Putamen (tissue), 1 donor: ENCODE measurements at places on chromosomes 6 and 20.

DNA sequence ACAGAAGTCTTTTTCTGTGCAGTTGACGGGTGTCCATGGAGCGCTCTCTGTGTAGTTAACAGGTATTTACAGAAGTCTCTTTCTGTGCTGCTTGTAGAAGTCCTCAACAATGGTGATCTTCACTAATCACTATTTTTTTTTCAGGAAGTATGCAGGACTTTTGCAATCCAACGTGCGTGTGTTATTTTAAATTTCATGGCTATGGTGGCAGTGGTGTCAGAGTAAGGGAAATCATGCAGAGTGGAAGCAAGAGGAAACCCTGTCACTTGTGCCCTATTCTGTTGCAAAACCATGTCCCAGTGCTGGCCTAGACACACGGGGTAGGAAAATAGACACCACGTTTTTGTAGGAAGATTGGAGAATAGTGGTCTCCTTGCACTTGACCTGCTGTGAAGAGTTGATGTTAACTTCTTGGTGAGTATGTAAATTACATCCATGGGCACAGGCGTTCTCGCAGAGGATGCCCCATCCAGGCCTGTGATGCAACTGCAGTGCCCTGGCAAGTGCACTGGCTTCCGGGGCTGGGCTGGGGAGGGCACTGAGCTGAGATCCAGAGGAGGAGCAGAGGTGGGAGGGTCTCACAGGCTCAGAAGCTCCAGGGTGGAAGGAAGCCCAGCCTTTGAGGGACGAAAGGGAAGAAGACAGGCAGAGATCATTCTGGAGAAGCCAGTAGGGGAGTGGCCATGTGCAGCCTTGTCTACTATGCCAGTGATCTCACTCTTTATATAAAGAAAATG lies 146.5 kb downstream of the SYCP2 start:
- DNase-seq, result no peak

DNA sequence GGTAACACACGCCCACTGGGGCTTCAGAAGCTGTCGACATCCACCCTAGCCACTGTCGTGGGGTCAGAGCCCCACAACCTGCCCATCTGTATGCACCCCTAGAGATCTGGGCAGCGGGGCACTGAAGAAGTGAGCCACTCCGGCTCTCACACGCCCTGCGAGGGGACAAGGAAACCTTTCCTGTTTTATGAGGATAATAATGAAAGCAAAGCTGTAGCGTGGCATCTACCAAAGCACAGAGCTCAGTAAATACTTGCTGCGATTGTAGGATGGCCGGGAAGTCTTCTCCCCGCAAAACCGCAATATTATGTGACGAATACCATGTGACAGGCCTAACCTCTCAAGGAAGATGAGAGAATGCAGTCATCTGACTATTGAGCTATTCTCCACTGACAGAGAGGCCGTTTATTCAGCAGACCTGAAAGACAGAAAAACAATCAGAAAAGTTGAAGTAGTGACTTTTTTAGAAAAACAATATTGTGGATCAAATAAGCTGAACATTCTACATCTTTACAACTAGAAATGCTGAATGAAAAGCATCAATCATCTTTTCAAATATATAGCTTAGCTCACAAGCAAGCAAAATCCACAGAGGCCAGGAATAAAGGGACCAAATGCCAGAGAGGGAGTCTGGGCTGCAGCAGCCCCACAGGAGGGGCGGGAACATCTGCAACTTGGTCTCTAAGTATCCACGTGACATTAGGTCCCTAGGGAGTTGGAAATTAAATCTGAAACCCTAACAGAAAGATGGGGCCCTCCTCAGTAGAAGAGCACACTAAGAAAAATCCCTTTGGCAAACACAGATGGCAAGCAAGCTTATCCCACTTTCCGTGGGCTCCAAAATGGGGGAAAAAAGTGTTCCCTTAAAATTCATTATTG lies 207.8 kb downstream of the TTLL2 start:
- no peak for DNase-seq

DNA sequence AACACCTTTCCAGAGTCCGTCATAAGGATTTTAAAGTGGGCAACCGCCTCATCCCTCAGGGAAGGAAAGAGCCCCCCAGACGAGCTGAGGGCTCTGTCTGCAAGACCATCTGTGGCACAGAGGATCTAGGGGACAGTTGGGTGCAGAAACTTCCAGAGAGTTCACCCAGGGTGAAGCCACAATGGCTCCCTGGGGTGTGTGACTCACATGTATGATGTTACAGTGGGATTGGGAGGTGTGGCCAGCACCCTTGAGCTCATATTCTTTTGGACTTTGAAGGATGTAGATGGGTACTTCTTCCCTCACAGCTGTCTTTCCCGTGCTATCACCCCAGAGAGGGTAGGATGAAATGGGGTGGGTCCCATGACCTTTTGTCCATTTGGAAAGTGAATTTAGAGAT lies 95.5 kb downstream of the NCR2 start:
- no peak for DNase-seq

DNA sequence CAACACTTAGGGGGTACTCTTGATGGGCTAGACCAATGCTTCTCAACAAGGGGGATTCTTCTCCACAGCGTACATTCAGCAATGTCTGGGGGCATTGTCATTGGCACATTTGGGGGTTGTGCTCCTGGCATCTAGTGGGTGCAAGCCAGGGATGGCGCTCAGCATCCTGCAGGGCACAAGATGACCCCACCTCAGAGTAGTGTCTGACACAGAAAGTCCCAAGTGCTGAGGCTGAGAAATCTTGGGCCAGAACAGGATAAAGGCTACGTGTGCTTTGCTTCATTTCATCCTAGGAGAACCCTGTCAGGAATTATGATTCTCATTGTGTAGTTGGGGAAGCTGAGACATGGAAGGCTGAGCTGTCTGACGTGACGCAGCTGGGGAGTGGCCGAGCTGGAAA lies 298.6 kb downstream of the CDH26 start:
- no peak for DNase-seq

- DNase-seq, result no peak
Observed at GRCh38 chr6:161792851-161793493, 519.1 kb upstream of the AGPAT4 start.

- no peak for DNase-seq
Observed at GRCh38 chr20:48404598-48404997, 423.2 kb downstream of the PREX1 start.

GRCh38 chr6:52513896-52514295 lies 63.0 kb downstream of the TRAM2 start:
- no peak for DNase-seq

DNA sequence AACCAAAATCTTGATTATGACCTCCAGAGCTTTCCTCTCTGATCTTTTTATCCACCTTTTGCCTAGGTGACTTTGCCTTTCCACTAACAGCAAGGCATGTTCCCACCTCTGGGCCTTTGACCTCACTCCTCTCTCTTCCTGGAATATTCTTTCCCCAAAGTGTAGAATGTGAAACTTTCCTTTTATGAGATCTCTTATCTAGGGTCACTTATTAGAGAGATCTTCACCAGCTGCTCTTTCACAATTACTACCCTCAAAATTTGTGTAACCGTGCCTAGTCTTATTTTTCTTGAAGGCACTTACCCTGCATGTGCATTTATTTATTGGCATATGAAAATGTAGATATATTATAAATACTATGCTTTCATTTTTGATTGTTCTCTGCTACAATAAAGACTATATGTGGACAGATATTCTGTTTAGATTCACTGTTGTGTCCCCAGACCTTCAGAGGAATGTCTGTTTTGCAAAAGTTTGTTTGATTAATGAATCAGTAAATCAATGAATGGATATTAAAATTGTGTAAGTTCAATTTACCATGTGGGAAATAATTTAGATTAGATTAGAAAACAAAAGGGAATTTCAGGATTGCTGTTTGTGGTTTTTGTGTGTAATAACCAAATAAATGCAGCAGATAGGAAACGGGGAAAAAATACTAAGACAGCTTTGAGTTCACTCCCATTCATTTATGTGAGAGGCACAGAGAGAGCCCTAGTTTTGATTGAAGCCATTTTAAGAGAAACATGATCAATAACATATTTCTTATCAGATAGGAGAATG lies 207.0 kb downstream of the ADGB start:
- no peak for DNase-seq

DNA sequence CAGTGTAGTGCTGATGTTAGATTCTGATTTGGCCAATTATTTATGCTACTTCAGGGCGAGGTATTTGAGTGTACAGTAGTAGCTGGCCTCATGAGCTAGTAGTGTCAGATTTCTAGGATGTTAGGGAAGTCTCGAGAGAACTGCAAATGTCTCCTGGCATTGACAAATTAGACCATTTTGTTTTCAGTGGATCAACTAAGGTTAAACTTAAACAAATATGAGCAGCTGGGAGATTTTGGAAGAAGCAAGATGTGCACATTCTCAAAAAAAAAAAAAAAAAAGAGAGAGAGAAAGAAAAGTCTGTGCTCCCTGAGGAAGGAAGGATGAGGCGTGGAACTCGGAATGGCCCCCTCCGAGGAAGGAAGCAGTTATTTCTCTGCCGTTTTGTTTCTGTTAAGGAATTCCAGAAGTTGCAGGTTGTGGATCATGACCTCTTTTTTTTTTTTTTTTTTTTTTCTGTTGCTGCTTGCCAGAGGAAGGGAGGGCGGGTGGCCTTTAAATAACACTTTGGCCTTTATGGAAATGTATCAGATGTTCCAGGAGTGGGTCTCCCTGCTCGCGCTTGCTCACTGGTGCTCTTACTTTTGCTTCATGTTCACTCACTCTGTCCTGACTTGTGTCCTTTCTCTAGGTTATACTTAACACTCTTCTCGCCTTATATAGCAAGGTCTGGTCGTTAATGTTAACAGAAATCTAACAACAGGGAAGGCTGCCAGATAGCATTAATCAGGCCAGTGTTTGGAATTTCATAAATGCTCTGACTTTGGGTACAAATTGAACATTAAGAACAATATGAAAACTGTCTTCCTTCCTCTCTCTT lies 124.4 kb downstream of the TCP11 start:
- DNase-seq, result no peak

GRCh38 chr20:17852323-17852722 lies 116.3 kb downstream of the SNX5 start:
- DNase-seq, result no peak

GRCh38 chr6:165562421-165563090 lies 100.5 kb downstream of the PDE10A start:
- no peak for DNase-seq

DNA sequence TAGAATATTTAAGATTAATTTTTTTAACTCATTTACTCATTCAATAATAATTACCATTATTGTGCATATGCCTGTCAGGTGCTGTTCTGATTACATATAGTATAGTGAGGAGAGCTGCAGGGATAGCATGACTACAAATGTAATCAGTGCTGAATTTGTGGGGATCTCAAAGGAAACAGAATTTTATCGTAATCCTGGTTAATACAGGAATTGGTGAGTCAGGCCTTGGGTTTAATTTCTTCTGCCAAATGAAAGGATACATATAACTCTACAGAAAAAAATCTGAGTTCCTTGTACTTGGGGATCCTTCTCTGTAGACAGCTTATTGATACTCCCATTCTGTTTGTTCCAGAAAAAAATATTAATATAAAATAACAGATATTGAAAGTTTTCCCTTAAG lies 297.2 kb downstream of the GJA1 start:
- no peak for DNase-seq

DNA sequence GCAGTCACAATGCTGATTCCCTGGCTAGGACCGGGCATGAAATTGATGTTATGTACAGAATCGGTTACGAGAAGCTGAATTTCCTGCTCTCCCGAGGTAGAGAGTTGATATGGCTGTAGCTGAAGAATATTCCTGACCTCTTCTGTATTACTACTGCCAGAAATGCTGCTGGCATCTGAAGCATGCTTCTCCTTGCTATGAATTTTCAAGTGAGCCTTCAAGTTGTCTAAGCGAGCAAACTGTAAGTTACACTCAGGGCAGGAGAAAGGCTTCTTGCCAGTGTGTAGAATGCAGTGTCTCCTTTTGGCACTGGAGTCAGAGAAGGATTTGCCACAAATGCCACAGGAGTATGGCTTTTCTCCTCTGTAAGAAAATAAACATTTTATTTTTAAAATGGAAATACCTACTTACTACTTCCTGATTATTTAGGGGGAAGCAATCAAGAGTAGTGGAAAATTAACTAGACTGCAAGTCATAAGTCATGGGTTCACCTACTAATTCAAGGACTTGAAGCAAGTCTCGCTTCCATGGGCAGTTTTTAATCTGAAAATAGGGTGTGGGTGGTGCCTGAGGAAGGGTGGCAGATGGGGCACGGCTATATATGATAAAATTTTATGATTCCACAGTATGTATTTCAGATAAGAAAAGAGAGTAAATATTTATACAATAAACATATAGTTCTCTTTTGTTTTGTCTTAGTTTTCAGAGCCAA lies 10.8 kb upstream of the MICAL1 start:
- DNase-seq, result no peak

DNA sequence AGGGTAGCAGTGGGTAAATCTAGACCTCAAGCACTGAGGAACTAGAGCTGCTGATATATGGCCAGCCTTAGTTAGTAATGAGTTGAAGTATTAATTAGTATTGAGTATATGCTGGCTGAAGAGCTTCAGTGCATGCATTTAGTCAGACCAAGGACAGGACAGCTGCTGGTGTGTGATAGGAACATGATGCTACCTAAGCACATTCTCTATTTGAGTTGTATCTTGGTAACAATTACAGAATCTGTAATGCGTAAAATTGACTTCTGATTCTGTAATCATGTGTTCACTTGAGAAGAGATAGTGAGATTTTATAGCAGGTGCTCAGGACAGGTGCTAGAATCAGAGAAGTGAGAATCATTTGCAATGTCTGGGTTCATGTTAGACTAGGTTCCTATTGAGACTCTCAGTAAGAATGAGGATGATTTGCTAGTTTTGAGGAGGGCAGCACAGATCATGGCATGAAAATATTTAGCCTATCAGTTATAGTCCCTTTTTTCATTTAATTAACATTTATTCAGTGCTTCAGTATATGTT lies 369.4 kb upstream of the HS3ST5 start:
- no peak for DNase-seq

DNA sequence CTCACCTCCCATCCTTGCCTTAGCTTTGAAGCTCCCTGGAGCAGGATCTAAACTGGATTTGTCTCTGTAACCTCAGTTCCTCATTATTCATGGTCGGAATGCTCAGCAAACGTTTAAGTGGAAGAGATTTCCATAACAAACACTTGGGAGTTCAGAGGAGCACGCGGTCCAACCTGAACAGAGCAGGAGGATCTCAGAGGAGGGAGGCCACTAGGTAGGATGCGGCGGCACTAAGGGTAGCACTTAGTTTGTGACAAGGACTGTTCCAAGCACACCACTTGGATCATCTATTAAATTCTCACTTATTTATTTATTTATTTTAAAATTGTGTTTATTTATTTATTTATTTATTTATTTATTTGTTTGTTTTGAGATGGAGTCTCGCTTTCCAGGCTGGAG lies 13.3 kb upstream of the CCN5 start:
- no peak for DNase-seq

DNA sequence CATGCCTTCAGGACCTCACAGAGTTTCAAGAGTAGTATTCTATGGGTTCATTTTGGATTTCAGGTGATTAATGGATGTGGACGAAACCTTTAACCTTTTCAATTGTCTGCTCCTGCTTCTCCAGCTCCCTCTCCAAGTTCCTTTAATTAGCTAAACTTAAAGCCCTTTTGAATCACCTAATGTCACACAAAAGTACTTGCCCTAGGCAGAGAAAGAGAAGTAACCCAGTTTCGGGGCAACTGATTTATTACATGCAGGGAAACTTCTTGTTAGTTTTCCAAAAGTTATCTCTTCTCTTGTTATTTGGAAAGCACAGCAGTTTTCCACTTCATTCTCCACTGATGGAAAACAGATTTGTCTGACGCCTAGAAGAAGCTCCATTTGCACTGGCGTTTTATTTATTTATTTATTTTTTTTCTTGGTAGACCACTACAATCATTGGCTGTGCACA lies 407.7 kb upstream of the JARID2 start:
- no peak for DNase-seq
